ENCODE measurements at places on chromosomes 7 and 10.

DNA sequence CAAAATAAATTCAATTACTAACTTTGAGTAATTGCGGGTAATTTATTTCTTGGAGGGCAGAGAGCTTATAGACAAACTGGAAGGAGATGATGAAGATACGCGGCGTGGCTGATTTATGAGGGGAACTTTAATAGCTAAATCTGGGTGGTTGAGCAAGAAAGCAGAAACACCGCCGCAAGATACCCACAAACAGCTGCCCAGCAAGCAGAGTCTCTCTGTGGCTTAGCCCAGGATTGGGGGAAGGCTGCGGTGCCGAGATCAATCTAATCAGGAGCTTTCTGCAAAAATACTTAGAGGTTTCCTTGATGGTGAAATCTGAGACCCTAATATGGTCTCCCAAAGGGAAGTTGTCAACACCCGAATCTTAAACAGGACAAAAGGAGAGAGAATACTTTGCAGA, 94.9 kb upstream of the MGMT start:
- DNase-seq: no peak

DNA sequence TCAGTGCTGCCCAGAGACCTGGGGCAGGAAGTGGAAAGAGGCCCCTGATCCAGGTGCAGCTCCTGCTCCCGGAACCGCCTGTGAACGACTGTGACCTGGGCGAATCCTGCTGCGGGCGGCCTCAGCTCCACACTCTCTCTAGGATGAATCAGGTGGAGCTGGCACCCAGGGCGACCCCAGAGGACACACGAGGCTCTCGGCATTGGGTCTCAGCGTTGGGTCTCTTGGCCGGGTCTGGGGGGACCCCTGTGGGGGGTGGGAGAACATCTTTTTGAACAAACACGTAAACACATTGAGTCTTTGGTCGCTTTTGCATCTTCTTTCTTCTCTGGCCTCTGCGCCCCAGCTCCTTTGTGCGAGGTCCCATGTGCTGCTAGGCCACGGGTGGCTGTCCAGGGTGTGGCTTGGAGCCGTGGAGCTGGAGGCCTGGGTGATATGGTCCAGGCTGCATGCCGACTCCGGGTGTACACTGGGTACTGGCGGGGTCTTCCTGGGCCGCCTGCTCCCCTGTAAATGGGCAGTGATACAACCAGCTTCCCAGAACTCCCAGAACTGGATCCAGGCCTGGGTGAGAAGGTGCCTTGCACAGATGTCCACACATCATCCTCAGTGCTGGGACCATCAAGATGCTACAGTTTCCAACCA, 435.8 kb downstream of the DNAJB6 start:
- no peak for DNase-seq

GRCh38 chr7:70607281-70607680, 524.7 kb upstream of the GALNT17 start:
- no peak for DNase-seq

- DNase-seq: no peak
Measured at GRCh38 chr7:17951742-17952254, 11.5 kb upstream of the SNX13 start.

DNA sequence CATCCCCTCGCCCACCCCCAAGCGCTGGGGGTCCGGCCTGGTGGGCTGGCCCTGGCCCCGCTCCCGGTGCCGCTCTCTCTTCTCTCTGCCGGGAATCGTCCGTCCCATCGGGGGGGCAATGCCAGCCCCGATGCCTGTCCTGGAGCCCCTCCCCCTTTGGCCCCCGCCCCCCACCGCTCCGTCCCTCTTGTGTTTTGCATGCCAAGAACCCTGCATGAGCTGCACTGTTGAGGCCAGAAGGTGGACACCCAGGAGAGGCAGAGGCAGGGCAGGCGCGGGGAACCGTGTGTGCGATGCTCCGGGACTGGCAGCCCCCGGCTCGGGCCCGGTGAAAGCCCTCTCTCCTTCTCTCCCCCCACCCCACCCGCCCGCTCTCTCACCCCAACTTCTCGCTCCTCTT, 22.1 kb upstream of the HSPB1 start:
- peak; percentile 74 for DNase-seq

- no peak for DNase-seq
Measured at GRCh38 chr7:74455291-74455804, 1.6 kb downstream of the GTF2IRD1 start.

- peak; percentile 96 for DNase-seq
Measured at GRCh38 chr7:47327698-47328391, 254.1 kb downstream of the TNS3 start.
